SK-N-DZ (cell line): ENCODE measurements at places on chromosomes 7 and 10.

DNA sequence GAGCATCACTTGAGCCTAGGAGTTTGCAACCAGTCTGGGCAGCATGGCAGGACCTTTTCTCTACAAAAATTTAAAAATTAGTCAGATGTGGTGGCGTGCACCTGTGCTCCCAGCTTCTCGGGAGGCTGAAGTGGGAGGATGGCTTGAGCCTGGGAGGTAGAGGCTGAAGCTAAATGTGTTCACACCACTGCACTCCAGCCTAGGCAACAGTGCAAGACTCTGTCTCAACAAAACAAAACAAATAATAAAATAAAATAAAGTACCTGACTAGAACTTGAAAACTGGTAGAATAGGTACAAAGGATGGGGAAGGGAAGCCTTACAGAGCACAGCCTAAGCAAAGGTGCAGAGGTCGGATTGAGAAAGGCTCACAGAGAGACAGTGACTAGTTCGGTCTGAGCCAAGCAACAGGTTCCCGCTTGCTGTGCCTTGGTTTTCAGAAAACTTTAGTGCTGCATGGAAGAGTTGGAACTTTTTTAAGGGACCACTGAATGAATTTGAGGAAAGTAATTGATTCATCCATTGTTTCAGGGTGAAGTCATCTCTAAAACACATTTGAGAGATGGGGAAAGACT is 100.1 kb upstream of the STK17A start:
- no peak for DNase-seq

GRCh38 chr10:52807803-52808202 is 35.2 kb upstream of the MBL2 start:
- DNase-seq = no peak

DNA sequence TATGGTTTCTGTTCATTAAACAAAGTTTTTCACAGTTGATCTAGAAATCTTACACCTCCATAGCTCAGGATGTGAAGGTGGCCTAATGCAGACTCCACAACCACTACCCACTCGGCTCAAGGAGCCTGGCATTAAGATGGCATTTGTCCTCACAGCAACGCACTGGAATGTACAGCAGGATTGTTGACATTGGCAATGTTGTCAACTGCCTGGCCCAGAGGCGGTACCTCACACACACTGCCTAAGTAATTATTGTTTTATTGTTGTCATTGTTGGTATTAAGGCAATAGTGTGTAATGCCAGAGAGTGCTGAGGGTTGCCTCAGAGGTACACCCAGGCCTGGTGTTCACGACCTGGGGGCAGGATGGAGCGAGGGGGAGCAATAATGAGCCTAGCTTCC is 38.3 kb downstream of the LRRC18 start:
- DNase-seq = no peak

DNA sequence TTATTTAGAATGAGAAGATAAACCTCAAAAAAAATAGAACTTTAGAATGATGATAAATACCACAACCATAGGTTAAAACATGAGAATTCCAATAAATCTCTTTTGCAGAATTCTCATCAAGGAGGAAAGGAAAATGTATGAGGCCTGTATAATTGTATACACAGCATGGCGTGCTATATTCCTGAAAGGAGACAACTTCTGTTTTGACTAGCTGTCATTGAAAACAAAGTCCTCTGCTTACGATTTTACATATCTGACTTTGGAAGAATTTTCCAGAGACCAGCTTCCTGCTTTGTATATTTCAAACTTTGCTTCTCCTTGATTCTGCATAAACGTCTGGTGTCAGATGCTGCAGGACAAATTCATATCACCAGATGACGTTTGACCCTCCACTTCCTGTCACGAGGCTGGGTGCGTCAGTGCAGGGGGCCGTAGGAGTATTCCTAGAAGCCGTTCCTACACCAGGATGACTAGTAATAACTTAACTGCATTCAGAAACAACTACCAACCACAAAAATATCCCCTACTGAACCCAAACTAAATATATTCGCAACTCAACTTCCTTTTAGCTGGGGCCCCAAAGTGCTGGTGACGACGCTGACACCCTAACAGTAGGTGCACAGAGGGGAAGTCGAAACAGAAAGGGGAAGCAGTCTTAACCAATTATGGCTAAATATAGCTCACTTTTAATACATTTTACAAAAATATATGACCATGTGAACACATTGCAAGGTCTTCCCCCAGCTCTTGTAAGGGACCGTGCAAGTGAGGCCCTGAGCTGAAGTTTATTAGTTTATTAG is 178.6 kb upstream of the INHBA start:
- DNase-seq = no peak

DNA sequence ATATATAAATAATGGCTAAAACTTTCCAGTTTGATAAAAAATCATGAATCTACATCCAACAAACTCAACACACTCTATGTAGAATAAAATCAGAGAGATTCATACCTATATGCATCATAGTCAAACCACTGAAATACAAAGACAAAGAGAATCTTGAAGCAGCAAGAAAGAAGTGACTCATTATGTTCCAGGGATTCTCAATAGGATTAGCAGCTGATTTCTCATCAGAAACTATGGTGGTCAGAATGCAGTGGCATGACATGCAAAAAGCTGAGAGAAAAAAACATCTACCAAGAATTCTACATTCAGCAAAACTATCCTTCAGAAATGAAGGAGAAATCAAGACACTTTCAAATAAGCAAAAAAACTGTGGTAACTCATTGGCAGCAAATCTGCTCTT is 187.4 kb downstream of the RNLS start:
- no peak for DNase-seq

DNA sequence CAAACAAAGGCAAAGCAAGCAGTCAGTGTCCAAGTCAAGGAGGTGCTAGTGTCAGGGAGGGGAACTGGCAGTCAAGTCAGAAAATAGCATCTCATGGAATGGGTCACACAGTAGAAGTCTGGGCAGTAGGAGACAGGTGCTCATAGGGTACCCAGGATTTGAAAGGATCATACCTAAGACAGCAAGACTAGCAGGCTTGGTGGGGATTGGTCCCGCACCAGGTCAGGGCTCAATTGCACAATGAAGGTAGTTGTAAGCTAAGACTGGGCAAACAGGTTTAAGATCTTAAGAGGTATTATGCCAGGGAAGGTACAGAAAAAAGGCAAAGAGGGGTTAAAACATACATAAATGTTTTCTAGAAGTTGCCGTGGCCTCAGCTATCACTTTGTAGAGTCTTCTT is 181.4 kb upstream of the ETV1 start:
- no peak for DNase-seq

DNA sequence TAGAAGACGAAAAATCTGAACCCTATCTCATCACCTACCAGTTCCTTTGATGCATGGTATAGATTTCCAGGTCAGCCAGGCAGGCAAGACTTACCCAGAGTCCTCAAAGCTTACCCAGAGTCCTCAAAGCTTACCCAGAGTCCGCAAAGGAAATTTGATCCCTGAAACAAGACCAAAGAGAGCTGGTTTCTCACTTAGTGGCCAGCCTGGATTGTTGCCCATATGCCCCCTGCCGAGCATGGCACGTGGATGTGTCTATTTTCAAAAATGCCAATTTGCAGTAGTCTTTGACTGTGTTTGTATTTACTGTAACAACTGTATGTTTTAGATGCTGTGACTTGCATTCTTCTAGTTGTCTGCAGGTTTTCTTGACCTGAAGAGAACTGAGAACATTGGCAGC is 120.2 kb upstream of the STARD3NL start:
- DNase-seq = no peak

DNA sequence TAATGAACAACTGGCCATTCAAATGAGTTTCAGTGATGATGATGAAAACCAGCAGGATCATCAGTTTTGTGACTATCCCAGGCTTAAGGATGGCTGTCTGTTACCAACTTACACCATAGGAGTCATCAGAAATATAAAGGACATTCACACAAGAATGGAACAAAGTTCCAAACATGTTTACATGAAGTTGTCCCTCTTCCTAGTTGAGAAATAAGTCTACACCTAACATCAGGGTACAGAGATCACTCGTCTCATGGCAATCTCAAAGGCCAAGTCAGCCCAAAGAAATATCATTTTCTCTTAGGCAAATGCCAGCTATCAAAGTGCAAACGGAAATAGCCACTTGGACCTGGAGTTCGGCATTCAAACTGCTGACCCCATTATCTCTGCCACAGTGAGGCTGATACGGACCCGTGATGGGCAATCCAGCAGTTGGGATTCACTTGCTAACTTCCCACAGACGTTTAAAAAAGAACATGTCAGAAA is 53.0 kb downstream of the CREB3L2 start:
- DNase-seq = no peak

DNA sequence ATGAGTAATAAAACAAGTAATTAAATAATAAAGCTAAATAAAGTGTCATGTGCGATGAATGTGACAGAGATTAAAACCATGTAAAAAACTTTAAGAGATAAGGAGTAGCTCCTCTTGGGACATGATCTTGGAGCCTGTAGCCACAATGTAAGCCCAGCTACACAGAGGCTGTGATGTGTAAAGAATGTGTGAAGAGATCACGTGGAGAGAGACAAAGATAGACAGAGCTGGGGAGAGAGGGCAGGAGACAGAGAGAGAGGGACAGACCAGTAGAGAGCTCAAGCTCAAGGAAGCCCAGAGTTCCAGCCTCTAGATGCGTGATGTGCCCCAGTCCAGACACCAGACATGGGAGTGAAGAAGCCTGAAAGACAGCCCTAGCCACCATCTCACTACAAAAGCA is 644.1 kb downstream of the TNS3 start:
- no peak for DNase-seq

DNA sequence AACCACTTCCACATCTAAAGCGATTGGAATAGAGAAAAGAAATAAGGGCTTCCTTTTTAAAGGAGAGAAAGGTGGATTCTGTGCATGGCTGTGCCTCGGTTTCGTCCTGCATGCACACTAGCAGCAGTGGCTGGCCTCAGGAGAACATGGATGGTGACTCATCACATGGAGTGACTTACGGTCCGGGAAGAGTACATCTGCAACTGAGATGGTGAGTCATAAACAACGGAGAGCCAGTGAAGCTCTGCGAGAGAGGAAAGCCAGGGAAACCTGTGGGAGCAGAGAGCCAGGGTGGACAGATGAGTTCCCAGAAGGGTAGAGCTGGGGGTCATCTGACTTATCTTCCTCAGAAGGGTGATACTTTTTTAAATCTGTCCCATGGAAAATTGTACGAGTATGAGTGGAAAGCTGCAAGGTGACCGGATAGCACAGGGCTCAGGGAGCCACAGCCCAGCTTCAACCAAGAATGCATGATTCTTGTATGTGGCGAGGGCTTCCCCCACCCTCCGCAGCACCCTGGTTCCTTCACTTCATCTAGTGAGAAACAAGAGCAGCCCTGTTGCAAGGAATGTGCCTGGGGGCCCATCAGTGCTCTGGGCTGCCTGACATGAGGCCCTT is 259.1 kb downstream of the KLF6 start:
- no peak for DNase-seq

DNA sequence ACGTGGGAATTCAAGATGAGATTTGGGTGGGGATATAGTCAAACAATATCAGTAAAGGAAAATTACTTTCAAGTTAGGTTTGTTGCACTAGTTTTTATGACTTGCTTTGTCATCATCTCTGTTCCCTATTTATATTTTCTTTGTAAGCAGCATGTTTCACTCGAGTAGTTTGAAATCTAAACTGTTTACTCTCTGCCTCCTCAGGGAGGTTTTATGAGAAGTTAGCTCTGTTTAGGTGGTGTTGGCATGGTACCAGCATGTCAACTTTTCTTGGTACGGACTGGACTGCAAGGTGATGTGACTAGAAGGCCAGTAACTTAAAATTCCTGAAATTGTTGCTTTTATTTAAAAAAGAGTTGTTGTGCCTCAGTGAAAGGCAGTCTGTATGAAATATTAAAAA is 59.2 kb upstream of the MTPN start:
- DNase-seq = no peak

DNA sequence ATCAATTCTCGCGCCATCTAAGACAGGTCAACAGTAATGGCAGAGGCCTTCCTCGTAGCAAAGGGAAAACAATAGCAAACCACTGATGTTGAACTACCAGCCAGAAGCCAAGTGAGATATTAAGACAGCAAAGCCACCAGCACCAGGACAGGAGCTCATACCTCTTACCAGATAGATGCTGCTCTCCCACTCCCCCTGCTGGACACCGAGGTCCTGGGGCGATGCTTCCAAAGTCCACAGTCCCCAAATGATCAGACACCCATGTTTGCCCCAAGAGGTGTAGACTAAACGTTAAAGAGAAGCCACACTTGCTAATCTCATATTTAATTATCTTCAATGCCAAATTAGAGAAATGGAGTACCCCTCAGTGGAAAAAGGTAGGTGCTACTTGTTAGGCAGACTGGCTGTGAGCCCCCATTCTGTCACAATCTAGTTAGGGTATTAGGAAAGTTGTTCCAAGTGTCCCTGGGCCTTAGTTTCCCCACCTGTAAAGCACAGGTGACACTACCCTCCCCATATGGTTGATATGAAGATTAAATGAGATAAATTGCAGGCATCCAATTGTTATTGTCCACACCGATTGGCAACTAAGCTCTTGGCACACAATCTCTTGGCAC is 39.9 kb downstream of the TOMM7 start:
- DNase-seq = peak; percentile 41

DNA sequence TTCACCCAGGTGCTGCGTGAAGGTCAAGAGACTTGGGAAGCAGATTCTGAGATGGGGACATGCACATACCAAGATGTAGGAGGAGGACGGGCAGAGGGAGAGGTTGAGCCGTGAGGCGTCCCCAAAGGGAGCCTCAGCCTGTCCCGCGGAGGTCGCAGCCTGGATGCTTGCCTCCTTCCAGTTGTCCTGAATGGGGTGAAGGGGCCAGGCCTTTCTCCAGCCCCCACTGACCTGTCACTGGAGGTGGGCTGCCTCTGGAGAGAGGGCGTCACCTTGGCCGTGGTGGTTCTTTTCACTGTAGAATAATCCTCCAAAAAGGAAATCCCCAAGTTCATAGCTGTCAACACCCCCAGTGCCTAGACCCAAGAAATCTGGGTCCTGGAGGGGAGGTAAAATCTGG is 283.0 kb upstream of the VSTM2A start:
- DNase-seq = no peak
